Caco-2 (cell line): ENCODE measurements at places on chromosomes 6 and 20. TPM values are rescaled to one million over a fixed set of nuclear protein-coding genes. Genes with fewer than 3 reads are reported as not detected.

The DAAM2 gene
- total RNA-seq, result not detected in 2 replicates

The SASH1 gene
- 41.7 and 42.0 TPM in 2 replicates for total RNA-seq

The HEY2 gene
- total RNA-seq, result 0.12 TPM in 1 of 2 replicates, not detected in the other

The FOXS1 gene
- not detected in 2 replicates for total RNA-seq

The SPATA25 gene
- total RNA-seq, result 6.7 and 7.3 TPM in 2 replicates

The PTCHD4 gene
- total RNA-seq, result not detected in 2 replicates

The MYH7B gene
- total RNA-seq, result 1.9 and 2.5 TPM in 2 replicates

The KIAA0408 gene
- not detected in 2 replicates for total RNA-seq

The SLC17A9 gene
- total RNA-seq, result 64.7 and 77.4 TPM in 2 replicates

The BEND3 gene
- total RNA-seq, result 8.3 and 9.0 TPM in 2 replicates

The SUMO4 gene
- total RNA-seq, result 1.7 and 2.4 TPM in 2 replicates

The LY86 gene
- not detected in 2 replicates for total RNA-seq

The GATA5 gene
- total RNA-seq, result 0.12 and 0.25 TPM in 2 replicates

The LAMP5 gene
- not detected in 2 replicates for total RNA-seq

The CAP2 gene
- total RNA-seq, result 8.5 and 8.9 TPM in 2 replicates

The EDN1 gene
- total RNA-seq, result 13.5 and 14.0 TPM in 2 replicates

The MYT1 gene
- total RNA-seq, result 0.25 and 0.65 TPM in 2 replicates

The CCM2L gene
- 0.16 and 0.32 TPM in 2 replicates for total RNA-seq
